M059J (cell line): ENCODE measurements at places on chromosomes 5 and 9.
A peak's percentile ranks its signal among the peaks of the same experiment; 100 is the strongest.

DNA sequence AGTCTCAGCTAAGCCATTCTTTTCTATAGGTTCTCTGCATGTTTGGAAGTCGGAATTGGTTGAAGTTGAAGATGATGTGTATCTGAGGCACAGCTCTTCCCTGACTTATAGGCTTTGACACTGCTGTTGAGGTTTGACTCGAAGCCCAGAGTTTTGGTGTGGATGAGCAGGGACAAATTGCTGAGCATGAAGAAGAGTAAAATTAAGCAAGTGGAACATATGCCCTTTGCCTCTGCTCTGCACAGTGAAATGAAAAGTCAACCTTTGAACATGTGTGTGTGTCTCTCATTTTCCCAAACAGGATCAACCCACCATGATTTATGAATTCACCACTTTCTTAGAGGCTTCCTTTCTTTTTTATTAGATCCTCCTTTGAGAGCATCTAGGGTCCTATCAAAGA is 8.5 kb downstream of the HMHB1 start:
- no peak for DNase-seq

GRCh38 chr9:129910628-129911567 is 75.6 kb downstream of the USP20 start:
- DNase-seq, result peak; percentile 100

DNA sequence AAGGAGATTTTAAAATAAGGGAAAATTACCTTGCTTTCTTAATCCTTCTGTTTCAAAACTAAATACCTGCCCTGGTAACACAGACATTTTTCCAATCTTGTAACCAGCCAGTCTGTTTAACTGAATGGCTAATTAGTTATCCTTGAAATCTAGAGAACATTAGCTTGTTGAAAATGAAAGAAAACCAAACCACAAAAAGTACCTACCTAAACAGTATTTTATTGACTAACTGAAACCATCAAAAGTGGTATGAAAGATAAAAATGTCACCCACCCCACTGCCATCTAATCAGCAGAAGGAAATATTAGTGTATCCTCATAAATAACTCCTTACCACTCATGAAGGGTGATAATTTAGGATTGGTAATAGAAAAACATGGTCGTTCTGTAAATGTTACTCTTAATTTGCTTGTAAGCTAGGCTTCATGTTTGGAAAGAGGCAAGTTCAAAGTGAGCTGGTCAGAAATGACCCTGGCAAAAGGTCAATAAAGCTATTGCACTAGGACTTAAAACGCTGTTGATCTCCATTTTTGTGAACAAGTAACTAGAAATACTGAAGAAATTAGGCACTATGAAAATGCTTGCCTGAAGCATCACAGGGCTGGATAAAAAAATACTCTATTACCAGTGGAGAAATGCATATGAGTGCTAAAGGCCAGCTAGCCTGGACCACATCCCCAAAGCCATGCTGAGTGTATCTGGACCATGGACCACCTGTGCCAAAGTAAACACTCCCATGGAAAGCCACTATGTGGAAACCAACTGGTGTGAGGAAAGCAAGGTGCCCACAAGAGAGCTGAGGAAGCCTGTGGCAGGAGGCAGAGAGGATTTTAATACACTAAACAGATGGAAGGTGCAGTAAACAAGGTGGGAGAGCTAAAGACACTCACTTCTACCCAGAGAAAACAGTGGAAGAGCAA is 8.4 kb downstream of the SEMA5A start:
- DNase-seq, result no peak

GRCh38 chr5:18023986-18024385 is 389.7 kb downstream of the TAF11L14 start:
- no peak for DNase-seq
